ENCODE measurements at places on chromosomes 11 and 22. TPM values are rescaled to one million over a fixed set of nuclear protein-coding genes. Genes with fewer than 3 reads are reported as not detected.

LRRC10B gene
- under 0.01 TPM for total RNA-seq

GRCh38 chr11:123549926-123550917, 104.2 kb downstream of the SCN3B start:
- no peaks in the 10 kb centered on the region for H3K36me3 ChIP-seq
- peaks cover 34% of the 10 kb centered on the region for H3K4me1 ChIP-seq
- DNase-seq: peak; percentile 44
- H3K27me3 ChIP-seq: no peaks in the 10 kb centered on the region

DNA sequence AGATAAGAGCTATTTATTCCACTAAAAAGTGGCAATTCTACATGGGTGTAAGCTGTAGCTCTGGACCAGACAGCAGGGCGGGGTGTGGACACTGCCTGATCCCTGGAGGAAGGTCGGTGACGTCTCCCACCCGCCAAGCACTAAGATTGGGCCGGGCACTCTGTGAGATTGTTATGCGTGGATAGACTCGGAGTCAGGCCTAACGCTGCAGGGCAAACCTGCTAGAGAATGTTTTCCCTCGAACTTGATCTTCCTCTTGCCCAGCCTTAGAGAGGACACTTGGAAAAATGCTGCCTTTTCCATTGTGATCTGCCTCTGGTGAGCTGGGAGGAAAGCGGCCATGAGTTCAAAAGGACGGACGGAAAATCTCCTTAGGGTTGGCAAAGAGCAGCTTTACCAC, 1273.4 kb downstream of the TBC1D22A start:
- no peaks in the 10 kb centered on the region for H3K4me1 ChIP-seq
- H3K4me3 ChIP-seq: no peak overlapping the region
- H3K27ac ChIP-seq: no peak overlapping the region

GRCh38 chr11:18490319-18490718, 34.7 kb downstream of the LDHAL6A start:
- no peak overlapping the region for H3K27ac ChIP-seq
- peak; percentile 78 for DNase-seq
- no peak overlapping the region for H3K4me3 ChIP-seq
- no peaks in the 10 kb centered on the region for H3K27me3 ChIP-seq

DNA sequence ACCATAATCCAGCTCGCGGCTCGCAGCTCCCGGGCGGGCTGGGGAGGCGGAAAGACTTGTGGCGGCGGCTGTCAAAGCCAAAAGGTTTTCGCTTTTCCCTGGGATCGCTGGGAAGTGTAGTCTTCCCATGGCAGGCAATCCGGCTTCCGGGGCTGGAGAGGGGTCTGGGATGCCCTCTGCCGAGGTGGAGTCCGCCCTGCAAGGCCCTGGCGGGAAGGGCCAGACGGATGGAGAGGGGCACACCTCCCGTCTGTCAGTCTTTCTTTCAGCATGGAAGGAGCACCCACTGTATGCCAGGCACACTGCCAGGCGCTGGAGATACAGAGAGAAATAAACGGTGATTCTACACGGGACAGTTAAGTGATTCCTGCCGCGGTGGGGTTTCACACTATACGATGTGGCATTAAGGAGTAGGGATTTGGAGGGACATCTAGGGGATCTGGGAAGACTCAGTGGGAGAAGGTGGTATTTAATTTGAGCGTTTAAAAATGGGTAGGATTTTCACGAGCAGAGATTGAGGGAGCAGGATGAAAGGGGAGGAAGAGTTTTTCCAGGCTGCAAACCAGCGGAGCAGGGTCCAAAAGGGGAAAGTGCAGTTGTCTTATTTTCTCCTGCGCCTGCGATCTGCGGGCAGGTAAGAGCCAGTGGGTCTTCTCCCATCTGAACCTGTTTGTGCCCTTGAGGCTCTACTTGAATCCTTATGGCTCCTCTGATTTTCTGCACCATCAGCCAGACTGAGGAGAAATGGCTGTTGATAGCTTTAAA, at the start of gene BACE1:
BACE1 (minus strand) TSS at position 60 of the 765 bp plus-strand sequence. CDS start 461 bp downstream, outside the sequence.
- H3K36me3 ChIP-seq: no peaks in the 10 kb centered on the region
- H3K27ac ChIP-seq: peak within 1 kb of the TSS; percentile 51
- peak within 1 kb of the TSS; percentile 74 for H3K4me3 ChIP-seq
- peak; percentile 98 for DNase-seq
- H3K27me3 ChIP-seq: no peaks in the 10 kb centered on the region

TCN1 gene
- total RNA-seq: not detected

RIMBP3B gene
- 0.29 TPM for total RNA-seq

DNA sequence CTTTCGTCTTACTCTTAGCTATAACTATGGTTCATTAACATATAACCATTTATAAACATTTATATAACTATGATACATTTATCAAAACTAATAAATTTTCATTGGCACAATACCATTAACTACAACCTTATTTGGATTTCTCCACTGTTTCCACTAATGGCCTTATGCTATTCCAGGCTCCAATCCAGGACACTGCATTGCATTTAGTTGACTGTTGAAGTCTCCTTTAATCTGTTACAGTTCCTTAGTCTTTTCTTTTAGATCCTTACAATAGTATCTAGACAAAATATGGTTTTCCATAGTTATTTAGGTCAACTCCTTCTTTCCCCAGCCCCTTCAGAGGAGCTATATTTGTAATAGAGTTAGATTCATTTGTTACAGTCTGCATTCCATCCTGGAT, 47.2 kb downstream of the CCDC34 start:
- no peak overlapping the region for H3K27ac ChIP-seq
- H3K4me3 ChIP-seq: no peak overlapping the region
- DNase-seq: peak; percentile 6
- no peaks in the 10 kb centered on the region for H3K27me3 ChIP-seq
- no peaks in the 10 kb centered on the region for H3K36me3 ChIP-seq

- H3K4me1 ChIP-seq: peaks cover 3% of the 10 kb centered on the region
- H3K27me3 ChIP-seq: no peaks in the 10 kb centered on the region
- H3K4me3 ChIP-seq: no peak overlapping the region
These were observed 131.1 kb downstream of the CRYBB2 start for GRCh38 chr22:25350551-25350971.

GAS2L1 gene
- total RNA-seq: 13.0 TPM

DNA sequence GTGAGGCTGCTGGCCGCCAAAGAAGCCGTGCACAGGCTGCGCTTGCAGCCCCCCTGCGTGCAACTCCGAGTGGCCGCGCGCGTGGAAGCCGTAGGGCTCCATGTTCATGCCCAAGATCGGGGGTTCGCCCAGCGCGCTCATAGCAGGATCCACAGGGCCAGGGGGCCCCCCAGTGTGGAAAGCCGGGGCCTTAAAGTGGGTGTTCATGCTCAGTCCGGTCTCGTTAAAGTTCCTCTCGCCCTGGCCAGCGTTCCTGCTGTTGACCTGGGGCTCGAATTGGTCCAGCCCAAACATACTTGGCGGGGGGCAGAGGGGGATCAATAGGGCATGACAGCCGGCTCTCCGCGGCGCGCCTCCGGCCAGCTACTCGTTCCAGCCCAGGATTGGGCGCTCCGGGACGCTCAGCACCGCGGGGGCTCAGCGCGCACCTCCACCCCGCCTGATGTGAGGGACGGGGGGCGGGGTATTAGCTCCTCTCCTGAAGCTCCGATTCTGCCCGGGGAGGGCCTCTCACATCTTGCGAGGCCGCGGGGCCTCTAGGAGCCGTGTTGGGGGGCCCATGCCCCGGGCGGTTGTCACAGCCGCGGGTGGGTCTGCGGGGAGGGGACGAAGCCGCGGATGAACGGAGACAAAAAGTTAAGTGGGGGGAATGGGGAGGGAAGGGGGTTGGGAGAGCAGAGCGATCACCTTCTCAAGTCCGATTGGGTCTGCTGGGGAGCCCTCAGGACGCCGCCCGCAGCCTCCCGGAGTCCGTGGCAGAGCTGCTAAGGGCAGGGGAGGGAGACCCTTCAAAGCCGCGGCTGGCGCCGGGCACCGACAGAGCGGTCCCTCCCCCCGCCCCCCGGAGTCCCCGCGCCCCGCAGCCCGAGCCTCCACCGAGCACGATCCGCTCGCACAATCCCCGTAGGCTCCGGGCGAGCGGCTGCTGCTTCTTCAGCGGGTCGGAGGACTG, 1.0 kb downstream of the MN1 start:
- no peak overlapping the region for H3K27ac ChIP-seq
- peaks cover 19% of the 10 kb centered on the region for H3K27me3 ChIP-seq
- H3K36me3 ChIP-seq: no peaks in the 10 kb centered on the region
- H3K4me1 ChIP-seq: no peaks in the 10 kb centered on the region
- peak overlapping the region; percentile 74 for H3K4me3 ChIP-seq

POU2AF2 gene
- not detected for total RNA-seq

GRCh38 chr11:10208131-10208575, 85.9 kb downstream of the SBF2 start:
- H3K27ac ChIP-seq: no peak overlapping the region
- DNase-seq: peak; percentile 45
- no peak overlapping the region for H3K4me3 ChIP-seq
- H3K27me3 ChIP-seq: no peaks in the 10 kb centered on the region
- no peaks in the 10 kb centered on the region for H3K36me3 ChIP-seq
- H3K4me1 ChIP-seq: peaks cover 5% of the 10 kb centered on the region

DNA sequence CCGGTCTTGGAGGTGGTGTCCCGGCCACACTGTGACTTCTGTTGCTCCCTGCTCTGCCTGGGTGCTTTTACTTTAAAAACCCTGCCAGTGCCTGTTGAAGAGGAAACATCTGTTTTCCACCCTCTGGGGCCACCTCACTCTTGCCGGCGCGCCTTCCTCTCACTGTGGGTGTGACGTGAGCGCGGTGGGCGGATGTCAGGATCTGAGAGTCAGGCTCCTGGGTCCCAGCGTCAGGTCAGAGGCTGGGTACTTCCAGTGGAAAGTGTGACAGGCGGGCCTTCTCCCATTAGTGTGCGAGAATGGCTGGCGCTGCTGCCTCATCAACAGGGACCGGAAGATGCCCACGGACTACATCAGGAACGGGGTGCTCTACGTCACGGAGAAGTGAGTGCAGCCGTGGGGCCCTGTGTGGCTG, 54.2 kb downstream of the GRAMD4 start:
- no peaks in the 10 kb centered on the region for H3K27me3 ChIP-seq
- H3K27ac ChIP-seq: no peak overlapping the region
- no peak overlapping the region for H3K4me3 ChIP-seq
- H3K36me3 ChIP-seq: no peaks in the 10 kb centered on the region
- no peak for DNase-seq

RTN4R gene
- total RNA-seq: 0.29 TPM

- no peak overlapping the region for H3K27ac ChIP-seq
- no peaks in the 10 kb centered on the region for H3K36me3 ChIP-seq
- no peak overlapping the region for H3K4me3 ChIP-seq
- no peaks in the 10 kb centered on the region for H3K27me3 ChIP-seq
These were observed 130.2 kb downstream of the NCAM1 start for GRCh38 chr11:113091481-113091780.

NXPE4 gene
- not detected for total RNA-seq

DNA sequence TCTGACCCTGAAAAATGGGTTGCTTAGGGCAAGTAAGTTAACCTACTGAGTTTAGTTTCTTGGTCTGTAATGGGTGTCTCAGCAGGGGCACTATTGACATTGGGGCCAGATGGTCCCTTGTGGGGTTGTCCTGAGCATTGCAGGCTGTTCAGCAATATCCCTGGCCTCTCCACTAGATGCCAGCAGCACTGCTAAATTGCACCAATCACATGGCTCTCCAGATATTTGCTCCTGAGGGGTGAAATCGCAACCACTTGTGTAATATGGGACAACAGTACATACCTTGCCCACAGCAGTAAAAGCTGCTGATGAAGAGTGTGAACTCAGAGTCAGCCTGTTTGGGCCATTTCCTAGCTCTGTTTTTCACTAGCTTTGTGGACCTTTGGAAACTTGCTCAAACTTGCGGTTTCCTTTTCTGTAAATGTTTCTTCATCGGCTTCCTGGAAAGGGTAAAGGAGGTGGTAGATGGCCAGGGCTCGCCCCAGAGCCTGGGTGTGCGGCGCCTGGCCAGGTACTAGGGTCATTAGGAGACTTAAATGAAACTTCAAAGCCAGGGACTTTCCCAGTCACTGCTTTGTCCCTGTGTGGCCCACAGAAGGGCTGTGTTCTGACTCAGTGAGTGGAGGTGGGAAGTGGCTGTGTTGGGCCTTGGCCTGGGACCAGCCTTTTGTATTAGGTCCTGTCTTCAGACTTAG, 13.0 kb downstream of the NCF4 start:
- H3K36me3 ChIP-seq: no peaks in the 10 kb centered on the region
- peak overlapping the region; percentile 68 for H3K27ac ChIP-seq
- no peak overlapping the region for H3K4me3 ChIP-seq
- peaks cover 21% of the 10 kb centered on the region for H3K4me1 ChIP-seq
- peak; percentile 98 for DNase-seq
